ENCODE measurements at places on chromosomes 5 and 9.
A peak's percentile ranks its signal among the peaks of the same experiment; 100 is the strongest.

DNA sequence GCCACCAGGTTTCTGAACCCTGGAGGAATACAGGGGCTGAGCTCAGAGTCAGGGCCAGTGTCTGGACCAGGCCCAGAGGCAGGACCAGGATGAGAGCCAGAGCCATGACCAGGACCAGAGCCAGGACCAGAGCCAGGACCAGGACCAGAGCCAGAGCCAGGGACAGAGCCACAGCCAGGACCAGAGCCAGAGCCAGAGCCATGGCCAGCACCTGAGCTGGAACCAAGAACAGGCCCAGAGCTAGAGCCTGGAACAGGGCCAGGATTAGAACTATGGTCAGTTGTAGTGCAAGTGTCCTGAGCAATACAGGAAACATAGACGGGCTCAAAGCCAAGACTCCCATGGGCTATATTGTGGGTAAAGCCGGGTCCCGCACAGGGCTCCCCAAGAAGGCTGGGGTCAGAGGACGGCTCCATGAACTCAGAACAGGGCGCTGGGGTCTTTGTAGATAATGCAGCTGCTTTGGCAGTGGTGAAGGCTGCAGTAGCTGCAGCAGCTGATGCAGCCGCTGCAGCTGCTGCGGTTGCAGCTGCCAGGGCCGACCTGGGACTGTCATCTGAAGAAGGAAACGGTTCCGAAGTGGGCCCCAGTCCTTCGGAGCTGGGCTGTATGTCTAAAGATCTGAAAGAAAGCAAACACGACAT, 559 bp downstream of the SPAG8 start:
- DNase-seq = no peak

DNA sequence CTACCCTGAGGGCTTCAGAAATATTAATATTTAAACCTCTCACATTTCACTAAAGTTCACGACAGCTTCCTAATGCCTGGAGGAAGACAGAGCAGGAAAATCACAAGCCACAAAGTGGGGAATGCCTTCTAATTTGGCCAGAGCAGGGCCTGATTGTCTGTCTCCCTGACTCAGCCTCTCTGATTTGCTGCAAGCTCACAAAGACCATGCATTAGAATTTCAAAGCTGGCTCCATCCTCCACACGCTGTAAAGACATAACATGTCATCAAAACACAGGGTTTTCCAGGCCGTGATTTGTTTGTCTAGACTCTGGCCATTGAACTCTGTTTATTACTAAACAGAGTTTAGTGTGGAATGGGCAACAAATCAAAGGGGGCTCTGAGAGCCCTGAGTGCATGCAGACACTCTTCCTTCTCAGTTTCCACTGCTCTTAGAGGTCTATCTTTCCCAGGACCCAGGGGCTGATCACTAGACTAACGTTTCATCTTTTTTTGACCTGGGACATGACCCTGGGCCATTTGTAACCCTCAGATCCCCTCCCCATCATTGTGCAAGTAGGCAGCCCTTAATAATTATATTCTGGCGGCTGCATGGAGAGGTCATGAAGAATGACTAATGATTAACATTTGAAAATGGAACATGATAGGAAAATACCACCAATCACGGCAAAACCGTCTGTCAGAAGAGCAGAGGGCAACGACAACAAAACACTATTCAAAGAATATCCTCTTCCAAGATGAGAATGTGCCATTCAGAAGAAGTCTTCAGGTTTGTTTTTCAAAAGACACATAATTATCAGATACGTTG, 140.2 kb downstream of the ENC1 start:
- no peak for DNase-seq

DNA sequence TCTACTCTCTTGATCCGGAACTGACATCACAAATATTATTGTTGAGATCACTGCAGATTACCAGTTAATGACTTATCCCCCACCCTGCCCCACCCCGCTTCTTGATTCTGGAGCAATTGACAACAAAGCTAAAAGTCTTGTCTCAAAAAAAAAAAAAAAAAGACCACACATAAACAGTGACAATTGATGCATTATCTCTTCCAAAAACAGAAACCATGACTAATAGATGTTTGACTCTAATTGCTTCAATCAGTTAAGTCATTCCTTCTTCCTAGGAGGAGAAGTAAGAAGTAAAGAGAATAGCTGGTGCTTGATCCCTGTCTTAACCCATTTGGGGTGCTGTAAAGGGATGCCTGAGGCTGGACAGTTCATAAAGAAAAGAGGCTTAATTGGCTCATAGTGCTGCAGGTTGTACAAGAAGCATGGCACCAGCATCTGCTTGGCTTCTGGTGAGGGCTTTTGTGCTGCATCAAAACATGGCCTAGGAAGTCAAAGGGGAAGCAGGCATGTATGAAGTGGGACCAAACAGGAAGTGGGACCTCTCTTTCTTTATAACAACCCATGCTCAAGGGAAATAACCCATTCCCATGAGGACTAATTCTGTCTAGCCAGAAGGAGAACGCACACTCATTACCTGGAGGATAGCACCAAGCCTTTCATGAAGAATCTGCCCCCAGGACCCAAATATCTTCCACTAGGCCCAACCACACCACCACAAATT, 158.7 kb downstream of the TMEM167A start:
- DNase-seq = no peak

DNA sequence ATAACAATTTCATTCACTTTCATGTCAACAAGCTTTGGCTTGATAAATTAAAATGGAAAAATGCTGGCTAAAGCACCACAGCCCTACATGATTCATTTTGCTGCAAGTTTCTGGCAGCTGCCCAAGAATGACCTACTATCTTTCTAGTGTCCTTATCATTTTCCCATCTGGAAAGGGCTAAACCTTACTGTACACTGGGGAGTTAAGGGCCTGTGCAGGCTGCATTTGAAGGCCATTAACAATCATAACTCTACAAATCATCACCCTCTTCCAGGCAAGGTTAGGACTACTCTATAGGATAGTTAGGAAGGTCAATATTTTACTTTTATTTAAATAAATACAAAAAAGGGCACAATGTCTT, 579.7 kb upstream of the ZNF608 start:
- DNase-seq = peak; percentile 44

GRCh38 chr5:11622785-11623184, 281.5 kb downstream of the CTNND2 start:
- DNase-seq = no peak

GRCh38 chr9:113556877-113557593, 93.5 kb downstream of the RGS3 start:
- peak; percentile 27 for DNase-seq

DNA sequence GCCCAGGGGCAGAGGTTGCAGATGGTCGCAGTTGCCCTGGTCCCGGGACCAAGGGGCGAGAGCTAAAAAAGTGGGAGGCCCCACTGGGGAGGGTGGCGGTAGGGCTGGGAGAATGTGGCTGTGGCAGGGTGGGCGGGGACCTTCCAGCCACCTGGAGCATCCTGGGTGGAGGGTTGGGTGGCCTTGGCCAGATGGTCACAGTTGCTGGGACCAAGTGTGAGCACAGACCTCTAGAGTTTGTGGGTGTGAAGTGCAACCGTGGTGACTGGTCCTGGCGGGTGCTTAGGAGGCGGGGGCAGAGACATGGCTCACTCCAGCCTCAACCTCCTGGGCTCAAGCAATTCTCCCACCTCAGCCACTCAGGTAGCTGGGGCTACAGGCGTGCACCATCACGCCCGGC, 5.7 kb upstream of the TRAF2 start:
- no peak for DNase-seq

DNA sequence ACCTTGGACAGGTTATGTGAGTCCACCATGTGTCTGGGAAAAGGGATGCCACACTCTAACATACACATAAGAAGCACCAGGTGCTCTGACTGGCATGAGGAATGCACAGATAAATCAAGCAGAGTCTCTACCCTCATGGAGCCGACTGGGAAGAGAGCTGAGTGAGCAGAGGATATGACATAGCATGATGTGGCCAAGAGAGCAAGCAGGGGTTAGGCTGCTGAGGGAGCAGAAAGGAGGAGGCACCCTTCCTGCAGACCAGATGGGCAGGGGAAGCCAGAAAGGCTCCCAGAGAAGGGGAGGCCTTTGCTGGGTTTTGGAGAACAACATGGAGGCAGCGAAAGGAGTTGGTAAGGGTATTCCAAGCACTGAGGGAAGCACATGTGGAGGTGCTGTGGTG, 223.1 kb downstream of the GNA14 start:
- DNase-seq = no peak

DNA sequence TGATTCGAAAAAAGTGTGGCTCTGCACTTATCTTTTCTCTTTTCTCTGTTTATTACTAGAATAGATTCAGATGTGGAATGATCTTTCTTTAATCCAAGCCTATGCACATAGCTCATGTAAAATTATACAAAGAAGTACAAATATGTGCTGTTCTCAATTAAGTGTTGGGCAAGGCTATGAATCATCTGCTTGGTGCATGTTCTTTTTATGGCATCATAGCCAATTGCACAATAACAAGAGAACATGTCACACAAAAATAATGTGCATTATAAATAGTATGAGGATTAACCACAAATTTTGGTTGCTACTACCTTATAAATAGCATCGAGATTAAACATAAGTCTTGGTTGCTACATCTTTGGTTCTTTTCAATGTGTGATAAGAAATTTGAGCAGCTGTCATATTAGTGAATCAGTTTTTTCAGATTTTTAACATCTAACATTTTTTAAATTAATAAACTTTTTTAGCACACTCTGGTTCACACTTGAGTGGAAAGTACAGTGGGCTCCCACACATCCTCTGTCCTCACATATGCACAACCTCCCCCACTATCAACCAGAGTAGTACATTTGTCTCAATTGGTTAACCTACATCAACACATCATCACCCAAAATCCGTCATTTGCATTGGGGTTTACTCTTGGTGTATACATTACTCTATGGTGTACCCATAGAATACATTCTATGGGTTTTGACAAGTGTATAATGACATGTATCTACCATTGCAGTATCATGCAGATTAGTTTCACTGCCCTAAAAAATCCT, 6.8 kb upstream of the RECK start:
- peak; percentile 40 for DNase-seq

DNA sequence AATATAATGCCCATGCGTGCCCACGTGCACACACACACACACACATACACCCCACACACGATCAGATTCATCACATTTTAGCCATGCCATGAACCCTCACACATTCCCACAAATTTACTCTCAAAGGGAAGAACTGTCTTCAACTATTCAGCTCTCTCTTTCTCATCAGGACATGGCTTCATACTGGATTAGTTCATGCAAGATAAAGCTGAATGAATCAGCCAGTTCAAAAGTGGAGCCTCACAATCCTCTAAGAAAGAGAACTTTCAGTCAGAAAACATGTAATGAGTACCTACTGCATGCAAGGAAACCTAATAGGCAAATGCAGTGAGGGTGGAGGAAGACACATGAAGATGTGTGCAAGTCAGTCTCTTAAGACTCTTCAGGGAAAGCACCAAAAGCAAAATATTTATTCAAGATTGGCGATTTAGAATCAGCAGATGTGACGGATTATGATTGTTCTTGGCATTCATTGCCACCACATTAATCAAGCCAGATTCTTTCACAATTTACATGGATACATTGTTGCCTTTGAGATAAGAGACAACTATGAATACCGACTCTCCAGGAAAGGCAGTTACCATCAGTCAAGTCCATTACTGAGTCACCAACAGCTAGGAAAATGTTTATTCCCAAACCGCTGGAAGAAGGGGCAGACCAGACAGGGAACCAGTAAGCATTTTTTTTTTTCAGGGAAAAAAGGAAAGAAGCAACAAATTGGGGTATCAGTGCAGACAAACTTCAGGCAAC, 30.3 kb upstream of the PUM3 start:
- DNase-seq = no peak

GRCh38 chr5:38672059-38672788, 115.8 kb upstream of the LIFR start:
- peak; percentile 48 for DNase-seq

DNA sequence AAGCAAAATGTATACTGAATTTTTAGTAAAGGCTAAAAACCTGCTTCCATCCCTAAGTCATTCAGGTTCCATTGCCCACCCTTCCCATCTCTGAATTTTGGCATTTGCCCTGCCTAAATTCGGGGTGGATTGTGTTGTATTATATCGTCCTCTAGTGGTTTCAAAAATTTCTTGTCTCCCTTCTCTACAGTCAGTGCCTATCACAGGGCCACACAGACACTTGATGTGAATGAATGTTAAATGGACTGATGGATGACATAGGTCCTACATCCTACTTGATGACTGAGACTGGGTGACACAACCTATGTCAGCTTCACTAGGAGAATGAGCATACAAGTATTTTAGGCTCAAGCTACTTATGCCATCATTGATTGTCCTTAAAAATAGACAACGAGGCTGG, 45.6 kb upstream of the SLC30A5 start:
- peak; percentile 17 for DNase-seq

DNA sequence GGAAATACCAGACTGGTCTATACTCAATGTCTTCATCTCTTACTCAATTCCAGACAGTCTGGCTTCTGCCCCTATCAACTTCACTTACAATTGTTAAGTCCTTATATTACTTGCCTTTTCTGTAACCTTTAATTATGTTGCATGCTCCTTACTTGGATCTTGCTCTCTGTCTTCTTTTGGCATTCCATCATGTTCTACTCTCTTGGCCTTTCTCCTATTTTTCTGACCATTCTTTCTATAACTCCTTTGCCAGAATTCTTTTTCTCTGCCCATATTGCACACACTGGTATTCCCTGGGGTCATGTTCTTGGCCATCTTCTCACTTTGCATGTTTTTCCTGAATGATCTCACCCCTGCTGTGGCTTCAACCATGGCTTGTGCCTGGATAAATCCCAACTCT, 209.8 kb upstream of the ZNF462 start:
- no peak for DNase-seq

DNA sequence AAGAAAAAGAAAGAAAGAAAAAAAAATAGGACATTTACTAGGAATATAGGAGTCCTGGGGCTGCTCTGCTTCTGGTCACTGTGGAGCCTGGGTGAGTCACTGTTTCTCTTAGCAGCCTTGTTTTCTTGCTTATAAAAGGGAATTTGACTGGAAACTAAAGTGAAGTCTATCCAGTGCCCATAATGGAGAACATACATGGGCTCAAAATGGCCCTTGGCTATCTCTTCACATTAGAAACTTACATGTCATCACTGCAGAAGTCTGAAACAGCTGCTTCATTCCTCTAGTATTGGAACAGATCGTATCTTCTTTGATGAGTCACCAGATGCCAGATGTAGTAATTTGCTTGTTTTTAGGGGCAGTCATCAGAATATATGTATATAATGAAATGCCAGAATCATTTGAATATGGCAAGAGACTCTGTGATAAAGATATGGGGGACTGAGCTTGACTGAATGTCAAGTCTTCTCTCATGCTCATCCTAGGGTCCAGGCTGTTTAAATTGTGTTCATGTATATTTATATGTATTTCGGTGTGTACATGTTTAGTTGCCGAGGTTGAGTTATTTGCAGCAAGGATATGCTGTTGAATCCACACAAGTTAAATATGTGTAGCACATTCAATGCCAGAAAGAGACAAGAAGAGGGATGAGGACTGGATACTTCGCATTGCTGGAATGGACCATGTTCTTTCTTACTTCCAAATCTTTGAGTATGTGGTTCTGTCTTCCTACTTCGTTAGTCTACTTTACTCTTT, 56.7 kb downstream of the SGCD start:
- no peak for DNase-seq

- no peak for DNase-seq
Observed at GRCh38 chr9:70901746-70902145, 219.7 kb downstream of the TRPM3 start.

GRCh38 chr9:91301161-91301560, 60.6 kb downstream of the AUH start:
- DNase-seq = no peak
